ENCODE measurements at places on chromosomes 5 and 9.

DNA sequence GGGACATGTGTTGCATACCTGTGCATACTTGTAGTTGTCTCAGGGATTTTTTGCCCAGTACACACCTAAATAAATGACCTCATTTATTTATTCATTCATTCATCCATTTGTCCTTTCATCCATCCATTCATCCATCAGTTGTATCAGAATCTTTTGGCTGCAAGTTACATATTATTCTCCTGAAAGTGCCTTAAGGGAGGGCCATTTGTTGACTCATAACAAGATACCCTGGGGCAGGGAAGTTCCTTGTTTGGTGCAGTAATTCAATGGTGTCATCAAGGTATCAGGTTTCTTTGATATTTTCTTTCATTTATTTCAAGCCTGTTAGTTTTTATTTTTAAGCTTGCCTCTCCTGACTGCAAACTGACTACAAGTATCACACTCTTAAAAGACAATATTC is 597.9 kb upstream of the TLE4 start:
- no peak for DNase-seq

GRCh38 chr9:137907776-137908175 is 30.2 kb downstream of the CACNA1B start:
- DNase-seq = no peak

- no peak for DNase-seq
These were observed 165.9 kb downstream of the ARSB start for GRCh38 chr5:78819166-78819565.

DNA sequence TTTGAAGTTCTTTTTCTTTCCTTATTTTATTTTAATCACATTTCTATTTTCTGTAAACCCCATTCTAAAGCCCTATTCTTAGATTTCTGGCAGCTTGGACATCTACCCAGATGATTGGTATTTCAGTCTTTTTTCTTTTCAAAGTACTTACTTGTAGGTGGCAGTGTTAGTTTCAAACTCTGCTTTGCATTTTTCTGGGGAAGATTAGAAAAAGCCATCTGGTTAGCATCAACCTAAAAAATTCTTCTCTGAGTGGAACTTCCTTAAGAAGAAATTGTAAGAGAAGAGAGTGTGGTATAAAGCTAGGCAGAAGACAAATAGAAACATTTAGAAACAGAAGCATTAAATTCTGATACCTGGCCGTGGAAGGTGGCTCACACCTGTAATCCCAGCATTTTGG is 17.2 kb upstream of the TENT2 start:
- no peak for DNase-seq

DNA sequence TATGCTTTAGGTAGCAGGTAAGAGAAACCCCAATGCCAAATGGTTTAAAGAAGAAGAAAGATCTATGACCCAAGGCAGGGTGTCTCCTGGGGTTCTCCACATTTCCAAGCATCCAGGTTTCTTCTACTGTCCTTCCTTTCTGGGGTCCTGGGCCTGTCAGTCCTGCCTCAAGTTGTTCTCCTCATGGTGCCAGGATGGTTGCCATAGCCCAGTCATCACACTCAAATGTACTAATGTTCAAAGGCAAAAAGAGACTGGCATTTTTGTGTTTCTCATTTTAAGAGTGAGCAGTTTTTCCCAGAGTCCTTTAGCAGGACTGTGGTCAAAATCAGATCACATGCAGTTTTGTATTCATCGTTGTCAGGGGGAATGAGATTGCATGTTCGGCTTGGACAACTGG is 59.9 kb upstream of the BOD1 start:
- no peak for DNase-seq

DNA sequence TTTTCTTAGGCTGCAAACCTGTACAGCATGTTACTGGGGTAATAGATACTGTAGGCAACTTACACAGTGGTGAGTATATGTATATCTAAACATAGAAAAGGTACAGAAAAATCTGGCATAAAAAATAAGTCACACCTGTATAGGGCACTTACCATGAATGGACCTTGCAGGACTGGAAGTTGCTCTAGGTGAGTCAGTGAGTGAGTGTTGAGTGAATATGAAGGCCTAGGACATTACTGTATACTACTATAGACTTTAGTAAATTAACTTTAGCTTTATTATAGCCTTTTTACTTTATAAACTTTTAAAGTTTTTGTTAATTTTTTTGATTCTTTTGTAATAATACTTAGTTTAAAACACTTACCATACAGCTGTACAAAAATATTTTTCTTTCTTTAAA is 51.3 kb downstream of the DENND4C start:
- DNase-seq = no peak

DNA sequence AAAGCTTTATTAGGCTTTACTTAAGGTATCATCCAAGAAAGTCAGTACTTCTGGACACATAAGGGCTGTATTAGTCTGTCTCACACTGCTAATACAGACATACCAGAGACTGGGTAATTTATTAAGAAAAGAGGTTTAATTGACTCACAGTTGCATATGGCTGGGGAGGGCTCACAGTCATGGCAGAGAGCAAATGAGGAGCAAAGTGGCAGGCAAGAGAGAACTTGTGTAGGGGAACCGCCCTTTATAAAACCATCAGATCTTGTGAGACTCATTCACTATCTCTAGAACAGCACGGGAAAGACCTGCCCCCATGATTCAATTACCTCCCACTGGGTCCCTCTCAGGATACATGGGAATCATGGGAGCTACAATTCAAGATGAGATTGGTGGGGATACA is 49.2 kb upstream of the SLC44A1 start:
- no peak for DNase-seq

GRCh38 chr9:124017929-124018729 is 6.6 kb downstream of the LHX2 start:
- no peak for DNase-seq

DNA sequence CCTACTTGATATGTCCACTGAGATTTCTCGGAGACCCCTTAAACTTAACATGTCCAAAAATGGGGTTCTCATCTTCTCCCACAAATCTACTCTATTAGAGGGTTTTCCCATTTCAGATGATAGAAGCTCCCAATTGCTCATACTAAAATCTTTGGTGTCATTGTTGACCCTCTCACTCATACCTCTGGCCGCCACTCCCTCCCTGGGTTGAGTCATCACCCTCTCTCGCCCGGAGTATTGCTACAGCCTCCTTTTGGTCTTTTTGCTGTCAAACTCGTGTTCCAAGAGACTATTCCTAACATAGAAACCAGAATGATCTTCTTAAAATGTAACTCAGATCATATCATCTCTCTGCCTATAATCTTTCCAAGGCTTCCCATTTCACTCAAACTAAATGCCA is 91.0 kb upstream of the GNAQ start:
- DNase-seq = no peak

- no peak for DNase-seq
These were observed 219.1 kb upstream of the NFIL3 start for GRCh38 chr9:91642771-91643170.

DNA sequence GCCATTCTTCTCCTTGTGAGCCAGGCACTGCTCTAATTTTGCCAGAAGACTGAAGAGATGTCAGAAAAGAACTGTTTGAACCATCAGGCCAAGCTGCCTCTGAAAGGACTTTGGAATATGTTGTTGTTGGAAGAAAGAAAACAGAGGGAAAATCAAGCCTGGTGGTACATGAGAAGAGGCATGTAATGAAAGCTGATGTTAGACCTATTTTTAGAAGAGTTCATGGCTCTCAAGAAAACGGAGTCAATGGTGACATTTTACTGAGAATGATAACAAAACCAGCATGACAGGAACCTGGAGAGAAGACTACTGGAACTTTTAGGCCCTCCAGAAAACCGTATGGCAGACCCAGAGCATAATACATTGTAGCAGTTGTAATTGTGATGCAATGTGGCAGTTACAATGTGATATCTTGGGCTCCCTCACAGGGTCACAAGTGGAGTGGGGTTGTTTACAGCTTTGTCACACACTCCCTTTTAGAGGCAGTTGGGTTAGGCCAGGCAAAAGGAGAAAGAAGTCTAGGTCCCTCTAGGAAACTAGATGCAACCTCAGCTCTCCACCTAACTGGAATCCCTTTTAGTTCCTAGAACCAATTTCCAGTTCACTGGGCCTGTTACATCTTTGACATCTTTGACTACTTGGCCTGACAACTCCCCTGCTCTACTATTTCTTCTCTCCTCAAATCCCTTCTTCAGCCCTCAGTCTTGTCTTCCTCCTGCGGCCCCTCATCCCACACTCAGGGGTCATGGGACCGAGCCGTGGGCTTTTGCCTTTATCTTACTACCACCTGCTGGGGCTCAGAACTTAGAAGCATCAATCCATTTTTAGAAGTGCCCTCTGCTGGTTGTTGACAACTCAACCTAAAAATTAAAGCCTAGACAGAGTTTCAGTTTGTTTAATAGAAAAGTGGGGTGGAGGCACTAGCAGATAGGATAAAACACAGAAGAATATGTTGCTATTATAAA is 61.2 kb upstream of the JAK2 start:
- DNase-seq = peak; percentile 25

DNA sequence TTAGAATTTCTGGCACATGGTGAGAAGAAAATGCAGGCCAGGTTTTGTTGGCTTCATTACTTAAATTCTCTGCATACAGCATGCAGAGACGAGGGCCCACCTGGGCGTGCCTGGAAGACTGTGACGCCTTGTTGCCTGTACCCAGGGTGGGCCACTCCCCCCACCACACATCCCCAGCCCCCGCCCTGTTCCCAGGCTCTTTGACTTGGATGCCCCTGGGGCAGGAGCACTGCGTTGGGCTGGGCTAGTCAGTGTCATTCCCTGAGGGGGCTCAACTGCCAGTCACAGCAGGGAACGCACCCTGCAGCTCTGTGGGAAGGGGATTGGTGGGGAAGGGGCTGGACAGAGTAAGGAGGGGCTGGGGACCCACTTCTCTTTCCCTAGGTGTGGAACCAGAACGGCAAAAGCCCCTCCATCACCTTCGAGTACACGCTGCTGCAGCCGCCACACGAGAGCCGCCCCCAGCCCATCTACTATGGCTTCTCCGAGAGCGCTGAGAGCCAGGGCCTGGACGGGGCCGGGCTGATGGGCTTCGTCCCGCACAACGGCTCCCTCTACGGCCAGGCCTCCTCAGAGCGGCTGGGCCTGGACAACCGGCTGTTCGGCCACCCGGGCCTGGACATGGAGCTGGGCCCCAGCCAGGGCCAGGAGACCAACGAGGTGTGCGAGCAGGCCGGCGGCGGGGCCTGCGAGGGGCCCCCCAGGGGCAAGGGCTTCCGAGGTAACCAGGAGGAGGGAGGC is 19.6 kb downstream of the ADAMTSL2 start:
- no peak for DNase-seq

GRCh38 chr5:131104169-131104808 is 60.8 kb downstream of the HINT1 start:
- peak; percentile 3 for DNase-seq

GRCh38 chr5:59449905-59450644 is 443.5 kb downstream of the PDE4D start:
- no peak for DNase-seq

- DNase-seq = no peak
These were observed 116.0 kb downstream of the SVEP1 start for GRCh38 chr9:110463499-110463898.

- DNase-seq = no peak
These were observed 229.5 kb upstream of the TYRP1 start for GRCh38 chr9:12463641-12464040.

GRCh38 chr5:56166671-56167385 is 66.3 kb downstream of the ANKRD55 start:
- DNase-seq = no peak

GRCh38 chr9:22119522-22120158 is 110.5 kb upstream of the CDKN2B start:
- peak; percentile 12 for DNase-seq

GRCh38 chr5:76069061-76069735 is 14.0 kb upstream of the SV2C start:
- DNase-seq = no peak

GRCh38 chr5:12885018-12885417 is 980.8 kb upstream of the CTNND2 start:
- DNase-seq = no peak

GRCh38 chr5:63125392-63125791 is 546.8 kb downstream of the LRRC70 start:
- DNase-seq = no peak

DNA sequence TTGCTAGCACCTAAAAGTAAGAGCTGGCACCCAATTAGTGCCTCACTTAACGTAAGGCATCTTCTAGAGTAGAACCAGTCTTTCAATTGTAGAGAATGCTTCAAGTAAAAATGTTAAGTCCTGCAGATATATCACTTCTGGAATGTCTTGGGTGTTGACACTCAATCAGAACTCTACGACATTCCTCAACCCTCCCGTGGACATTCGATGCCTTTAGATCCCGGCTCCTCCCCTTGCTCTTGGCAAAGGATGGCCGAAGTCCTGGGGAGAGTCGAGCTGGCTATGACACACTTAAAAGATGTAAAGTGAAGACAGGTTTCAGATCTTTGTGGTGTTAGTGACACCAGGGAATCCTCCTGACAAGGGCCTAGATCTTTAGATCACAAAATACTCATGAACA is 87.5 kb upstream of the ERCC6L2 start:
- DNase-seq = no peak

DNA sequence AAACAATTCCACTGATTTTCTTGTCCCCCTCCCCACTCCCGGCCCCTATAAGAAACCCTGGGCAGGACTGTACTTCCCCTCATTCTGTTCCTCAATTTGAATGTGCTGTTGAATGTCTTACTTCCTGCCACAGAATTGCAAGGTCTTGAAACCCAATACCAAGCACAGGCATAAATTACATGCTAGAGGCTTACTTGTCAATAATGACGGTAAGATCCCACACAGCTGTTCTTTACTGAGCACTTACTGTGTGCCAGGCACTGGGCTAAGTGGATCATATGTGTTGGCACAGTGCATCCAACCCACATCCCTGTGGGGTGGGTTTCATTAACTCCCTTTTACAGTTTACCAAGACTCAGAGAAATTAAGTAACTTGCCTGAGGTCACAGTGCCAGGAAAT is 63.4 kb downstream of the MVB12B start:
- no peak for DNase-seq

DNA sequence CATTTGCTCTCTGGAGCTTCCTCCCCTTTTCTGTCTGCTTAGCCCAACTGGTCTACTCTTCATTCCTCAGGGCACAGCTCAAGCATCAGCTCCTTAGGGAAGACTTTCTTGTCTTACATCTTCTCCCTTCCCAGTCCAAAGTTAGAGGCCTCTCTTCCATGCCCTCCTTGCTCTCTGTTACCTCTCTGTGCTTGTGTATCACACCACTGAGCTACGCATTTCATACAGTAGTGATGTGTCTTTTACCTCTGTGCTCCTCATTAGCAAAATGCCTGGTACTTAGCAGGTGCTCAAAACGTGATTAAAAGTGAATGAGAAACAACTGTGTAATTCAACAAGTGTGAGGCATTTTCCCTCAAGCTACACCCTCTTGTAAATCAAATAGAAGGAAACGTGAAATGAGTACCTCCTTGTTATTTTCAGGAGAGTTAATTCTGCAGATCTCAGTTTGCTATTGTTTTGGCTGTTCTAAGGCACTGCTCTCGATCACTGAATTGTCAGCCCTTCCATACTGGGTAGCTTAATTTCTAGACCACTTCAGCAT is 39.0 kb downstream of the ERAP1 start:
- no peak for DNase-seq

- DNase-seq = no peak
These were observed 70.8 kb upstream of the FCN2 start for GRCh38 chr9:134809826-134810225.
